ENCODE measurements at places on chromosomes 12 and 14. TPM values are rescaled to one million over a fixed set of nuclear protein-coding genes. Genes with fewer than 3 reads are reported as not detected.

The LRP1-AS gene
- total RNA-seq = not detected

The EML1 gene
- 43.3 TPM for total RNA-seq

The CMKLR1 gene
- not detected for total RNA-seq

The AMDHD1 gene
- total RNA-seq = 2.6 TPM

The INTS13 gene
- 32.9 TPM for total RNA-seq

The ZBTB42 gene
- 3.6 TPM for total RNA-seq

The RTL1 gene
- 0.32 TPM for total RNA-seq

The ANAPC5 gene
- total RNA-seq = 97.0 TPM

The NAP1L1 gene
- total RNA-seq = 690 TPM

The MUCL1 gene
- total RNA-seq = not detected

The OASL gene
- total RNA-seq = 7.3 TPM

The SLCO1A2 gene
- total RNA-seq = not detected

The SSPN gene
- total RNA-seq = 0.54 TPM

The SERPINA5 gene
- 0.33 TPM for total RNA-seq

The GPD1 gene
- 0.19 TPM for total RNA-seq
